ENCODE measurements at places on chromosomes 1 and 21. TPM values are rescaled to one million over a fixed set of nuclear protein-coding genes. Genes with fewer than 3 reads are reported as not detected.

The LEPROT gene
- 32.6 TPM for total RNA-seq

The TM2D1 gene
- 20.3 TPM for total RNA-seq

The C1orf115 gene
- 6.0 TPM for total RNA-seq

The MYBPH gene
- total RNA-seq, result not detected

The TMPRSS3 gene
- 0.44 TPM for total RNA-seq

The OR6K3 gene
- not detected for total RNA-seq

The KCNA3 gene
- total RNA-seq, result 0.68 TPM

The ADORA3 gene
- not detected for total RNA-seq

The MAP10 gene
- total RNA-seq, result 1.3 TPM

The TMEM200B gene
- total RNA-seq, result 12.6 TPM

The CYP2J2 gene
- 0.57 TPM for total RNA-seq

The ANGPTL7 gene
- total RNA-seq, result not detected

The LCE6A gene
- not detected for total RNA-seq

The ITLN2 gene
- 2.4 TPM for total RNA-seq

The DYNLT5 gene
- total RNA-seq, result 0.86 TPM

The ASCL5 gene
- total RNA-seq, result 0.31 TPM

The DDAH1 gene
- 36.3 TPM for total RNA-seq

The OTUD7B gene
- 23.5 TPM for total RNA-seq

The TMEM167B gene
- total RNA-seq, result 13.9 TPM

The ACTN2 gene
- 2.3 TPM for total RNA-seq

The CD1D gene
- 1.3 TPM for total RNA-seq

The PTGER3 gene
- 0.26 TPM for total RNA-seq

The VSIG8 gene
- total RNA-seq, result not detected

The ADORA1 gene
- 1.3 TPM for total RNA-seq

The F5 gene
- 0.04 TPM for total RNA-seq

The CTH gene
- total RNA-seq, result 15.3 TPM

The PCBP3 gene
- 10.8 TPM for total RNA-seq

The HLCS gene
- total RNA-seq, result 14.1 TPM

The STUM gene
- total RNA-seq, result 0.11 TPM

The GRIK1 gene
- total RNA-seq, result not detected

The GPR61 gene
- total RNA-seq, result 0.24 TPM

The LRRC38 gene
- total RNA-seq, result 0.72 TPM

The TOMM20 gene
- total RNA-seq, result 191 TPM

The VHLL gene
- total RNA-seq, result not detected

The SPRR2B gene
- not detected for total RNA-seq

The NCAM2 gene
- 2.6 TPM for total RNA-seq

The IRF6 gene
- 7.1 TPM for total RNA-seq

The TNFSF4 gene
- 0.29 TPM for total RNA-seq

The CFHR3 gene
- 1.4 TPM for total RNA-seq

The COP1 gene
- 41.3 TPM for total RNA-seq

The TBX15 gene
- not detected for total RNA-seq

The KCNE1 gene
- total RNA-seq, result 0.28 TPM

The LCE3E gene
- not detected for total RNA-seq

The USH2A gene
- 0.04 TPM for total RNA-seq

Data from H9 (cell line).